ENCODE measurements at places on chromosomes 7 and 10.

GRCh38 chr7:491958-492713 lies 27.5 kb downstream of the PDGFA start:
- no peak for DNase-seq

GRCh38 chr10:125340903-125341302 lies 180.5 kb upstream of the CTBP2 start:
- no peak for DNase-seq

- no peak for DNase-seq
Measured at GRCh38 chr7:134645935-134646334, 718 bp upstream of the BPGM start.

DNA sequence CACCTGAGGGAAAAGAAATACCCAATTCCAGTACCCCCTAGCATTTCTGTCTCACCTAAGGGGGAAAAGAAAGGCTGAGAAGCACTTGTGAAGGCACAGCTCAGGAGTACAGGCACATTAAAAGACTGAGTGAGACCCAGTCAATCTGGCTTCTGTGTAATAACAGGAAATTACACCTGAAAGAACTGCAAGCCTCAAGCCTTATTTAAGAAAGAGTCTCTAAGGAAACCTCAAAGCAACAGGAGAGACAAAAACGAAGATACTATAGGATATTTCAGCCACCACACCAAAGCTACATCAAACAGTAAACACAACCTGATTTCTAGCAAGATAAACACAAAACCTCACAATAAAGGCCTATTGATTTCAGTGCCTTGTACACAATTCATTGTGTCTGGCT lies 69.6 kb upstream of the CDK1 start:
- no peak for DNase-seq

DNA sequence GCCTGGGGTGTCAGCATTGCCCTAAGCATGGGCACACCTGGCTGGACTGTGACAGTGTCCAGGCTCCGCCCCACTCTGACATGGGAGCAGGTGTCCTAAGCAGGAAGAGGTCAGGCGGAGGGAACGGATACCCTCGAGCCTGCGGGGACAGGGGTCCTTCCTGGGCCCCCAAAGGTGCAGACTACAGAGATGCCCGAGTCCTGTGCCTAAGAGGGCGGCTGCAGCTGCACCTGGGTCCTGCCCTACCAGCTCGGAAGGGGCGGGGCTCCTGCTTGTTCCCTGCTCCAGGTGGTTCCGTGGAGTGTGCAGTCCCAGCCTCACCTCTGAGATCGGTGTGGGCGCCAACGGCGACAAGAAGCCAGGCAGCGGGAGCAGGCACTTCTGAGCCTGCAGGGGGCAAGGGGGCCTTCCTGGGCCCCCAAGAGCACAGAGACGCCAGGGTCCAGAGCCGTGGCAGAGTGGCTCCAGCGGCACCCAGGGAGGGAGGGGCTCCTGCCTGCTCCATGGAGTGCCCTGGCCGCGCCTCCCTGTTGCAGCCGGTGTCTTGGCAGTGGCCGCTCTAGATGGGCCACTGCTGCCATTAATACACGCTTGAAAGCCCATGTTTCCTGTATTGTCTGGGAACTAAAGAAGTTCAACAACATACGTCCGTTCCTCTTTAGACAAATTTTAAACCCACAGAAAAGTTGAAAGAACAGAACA lies 64.5 kb upstream of the CACNA2D1 start:
- no peak for DNase-seq

- no peak for DNase-seq
Measured at GRCh38 chr7:106344861-106345260, 60.1 kb upstream of the NAMPT start.

DNA sequence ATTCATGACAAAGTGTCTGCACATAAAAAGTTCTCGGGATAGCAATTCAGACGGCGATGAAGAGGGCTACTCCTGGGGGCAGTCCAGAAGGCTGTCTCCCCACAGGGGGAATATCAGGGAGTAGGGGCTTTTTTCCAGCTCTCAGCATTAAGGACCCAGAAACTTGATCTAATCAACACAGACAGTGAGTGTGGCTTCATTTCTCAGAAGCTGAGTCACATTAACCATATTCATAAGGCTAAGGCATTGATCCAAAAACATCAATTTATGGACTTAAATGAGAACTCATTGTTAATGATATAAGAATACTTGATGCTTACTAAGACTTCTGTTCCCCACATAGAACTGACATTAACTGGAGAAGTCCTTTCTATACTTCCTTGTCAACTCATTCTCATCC lies 87.5 kb upstream of the AOAH start:
- DNase-seq = no peak

GRCh38 chr10:34809796-34810195 lies 5.3 kb downstream of the PARD3 start:
- no peak for DNase-seq

- no peak for DNase-seq
Measured at GRCh38 chr7:50664461-50664922, 99.3 kb upstream of the DDC start.

Measured in activated B cell treated with CpG ODN at 0.5 μM for 24 hours (primary cell).